ENCODE measurements at places on chromosomes 16 and 17. TPM values are rescaled to one million over a fixed set of nuclear protein-coding genes. Genes with fewer than 3 reads are reported as not detected.

Gene CX3CL1
- 15.4 TPM for total RNA-seq

Gene CBX4
- 11.8 TPM for total RNA-seq

Gene RAB37
- total RNA-seq = 0.67 TPM

Gene KRTAP4-5
- total RNA-seq = not detected

Gene CSH2
- total RNA-seq = not detected

Gene KRTAP2-1
- not detected for total RNA-seq

Gene MT3
- total RNA-seq = not detected

Gene ASPSCR1
- 21.7 TPM for total RNA-seq

Gene FOXJ1
- not detected for total RNA-seq

Gene C16orf54
- total RNA-seq = not detected

Gene PLA2G10
- not detected for total RNA-seq

Gene CCL1
- total RNA-seq = not detected

Gene SPAG9
- total RNA-seq = 83.3 TPM

Gene NAA60
- total RNA-seq = 21.2 TPM

Gene WFDC1
- not detected for total RNA-seq

Gene ADAM11
- total RNA-seq = 0.10 TPM

Gene KIF19
- total RNA-seq = 1.3 TPM

Gene MT1G
- total RNA-seq = not detected

Gene HOXB7
- total RNA-seq = 14.4 TPM
